ENCODE measurements at places on chromosomes 12 and 14.

GRCh38 chr12:109346920-109347319 lies 780 bp upstream of the MYO1H start:
- no peak for DNase-seq

DNA sequence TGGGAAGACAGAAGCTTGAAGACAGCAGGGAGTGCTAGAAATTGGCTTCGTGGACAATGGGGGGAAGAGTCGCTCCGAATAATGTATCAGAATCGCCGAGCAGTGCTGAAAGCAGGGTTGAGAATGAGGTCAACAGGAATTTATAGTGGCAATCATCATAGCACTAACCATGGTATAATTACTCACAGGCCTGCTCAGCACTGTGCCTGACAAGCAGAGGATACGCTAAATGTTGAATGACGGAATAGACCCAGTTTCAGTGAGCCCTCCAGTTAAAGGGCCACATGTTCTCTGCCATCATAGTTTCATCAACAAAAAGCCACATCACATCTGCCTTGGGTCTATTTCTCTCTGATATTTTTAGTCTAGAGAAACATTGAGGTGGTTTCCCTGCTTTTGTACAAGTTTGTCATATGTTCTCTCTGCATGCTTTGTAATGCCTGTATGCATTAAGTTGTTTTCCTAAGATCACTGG lies 130.3 kb upstream of the EGLN3 start:
- no peak for DNase-seq

DNA sequence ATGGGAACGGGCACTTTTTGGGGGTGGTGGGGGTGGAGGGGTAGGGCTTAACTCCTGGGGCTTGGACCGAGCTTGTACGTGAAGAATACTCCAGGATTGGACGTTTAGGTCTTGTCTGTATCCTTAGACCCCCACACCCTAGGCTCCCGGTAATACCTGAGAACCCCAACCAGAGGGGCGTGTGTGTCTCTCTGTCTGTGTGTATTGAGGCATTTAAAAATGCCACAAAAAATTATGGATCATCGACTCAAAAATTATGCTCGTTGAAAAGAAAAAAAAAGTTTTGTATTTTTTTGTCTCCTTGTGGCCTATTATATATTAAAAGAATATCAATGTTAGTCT lies 459 bp downstream of the PPFIBP1 start:
- DNase-seq, result no peak

DNA sequence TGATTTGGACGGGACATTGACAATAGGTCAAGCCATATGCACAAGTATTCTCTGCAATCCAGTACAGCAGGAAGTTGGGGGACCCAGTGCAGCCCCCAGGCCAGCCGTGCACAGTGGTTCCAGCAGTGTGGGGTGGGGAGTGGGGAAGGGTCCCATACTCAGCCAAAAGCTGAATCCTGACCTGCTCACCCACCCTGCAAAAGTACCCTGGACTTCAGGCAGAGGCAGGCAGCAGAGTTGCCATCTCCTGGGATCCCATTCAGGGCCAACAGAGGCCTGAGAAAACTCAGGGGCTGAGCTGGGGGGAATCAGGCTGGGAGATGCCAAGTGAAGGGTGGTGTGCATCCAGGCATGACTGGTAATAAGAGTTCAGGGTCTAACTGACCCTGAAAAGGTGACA lies 83.9 kb downstream of the ALG10 start:
- no peak for DNase-seq

DNA sequence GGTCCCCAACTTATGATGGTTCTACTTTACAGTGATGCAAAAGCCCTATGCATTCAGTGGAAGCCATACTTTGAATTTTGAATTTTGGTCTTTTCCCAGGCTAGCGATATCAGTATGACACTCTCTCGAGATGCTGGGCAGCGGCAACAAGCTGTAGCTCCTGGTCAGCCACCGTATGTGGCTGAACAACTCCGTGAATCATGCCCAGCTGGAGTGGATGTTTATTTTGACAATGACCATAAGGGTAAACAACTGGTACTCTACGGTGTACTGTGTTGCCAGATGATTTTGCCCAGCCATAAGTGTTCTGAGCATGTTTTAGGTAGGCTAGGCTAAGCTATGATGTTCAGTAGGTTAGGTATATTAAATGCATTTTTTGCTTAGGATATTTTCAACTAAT lies 8.2 kb upstream of the ZNF410 start:
- no peak for DNase-seq

DNA sequence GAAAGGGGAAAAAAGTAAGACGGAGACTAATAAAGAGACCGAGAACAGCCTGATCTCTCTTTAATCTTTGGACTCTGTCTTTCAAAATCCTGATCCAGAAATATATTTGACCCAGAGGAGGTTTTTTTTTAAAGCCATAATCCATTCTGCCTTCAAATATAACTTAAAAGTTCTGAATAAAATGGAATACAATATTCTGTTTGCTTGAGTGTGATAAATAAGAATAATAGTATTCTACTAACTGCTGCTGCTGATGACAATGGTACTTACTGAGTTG lies 1196.0 kb downstream of the GALC start:
- no peak for DNase-seq

DNA sequence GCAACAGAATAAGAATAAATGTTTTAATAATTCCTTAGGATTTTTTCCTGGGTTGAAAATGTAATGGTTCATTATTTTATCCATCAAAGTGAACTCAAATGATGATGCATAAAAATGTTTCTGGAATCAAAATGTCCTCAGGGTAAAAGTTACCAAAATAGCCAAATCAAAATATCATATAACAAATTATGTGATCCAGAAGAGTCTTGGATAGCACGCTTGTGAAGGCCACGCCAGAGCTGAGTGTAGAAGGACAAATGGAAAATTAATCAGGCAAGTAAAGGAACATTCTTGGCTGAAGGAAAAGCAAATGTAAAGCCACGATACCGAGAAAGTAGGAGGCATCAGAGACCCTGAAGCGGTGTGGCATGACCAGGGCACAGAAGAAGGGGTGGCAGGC lies 169.2 kb downstream of the CAPZA3 start:
- no peak for DNase-seq

DNA sequence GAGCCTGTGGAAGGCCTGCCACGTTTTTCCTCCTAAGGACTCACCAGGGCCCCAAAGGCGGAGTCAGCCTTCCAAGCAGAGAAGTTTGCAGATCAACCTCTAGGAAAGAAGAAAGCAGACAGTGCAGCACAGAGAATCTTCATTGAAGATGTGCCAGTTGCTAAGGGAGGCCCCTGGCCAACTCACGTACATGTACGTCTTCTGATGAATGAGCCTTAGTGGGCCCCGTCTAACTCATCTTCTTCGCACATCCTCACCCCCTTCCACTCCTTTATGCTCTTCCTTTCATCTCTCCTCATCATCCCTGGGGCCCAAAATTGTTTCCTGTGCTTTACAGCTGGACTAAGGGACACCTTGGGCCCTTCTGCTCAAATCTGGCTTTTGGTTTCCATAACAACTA lies 703.0 kb upstream of the TBX3 start:
- no peak for DNase-seq

- no peak for DNase-seq
These were observed 24.3 kb downstream of the MAPK1IP1L start for GRCh38 chr14:55075628-55076175.

GRCh38 chr12:10395390-10395998 lies 5.7 kb upstream of the KLRK1 start:
- DNase-seq, result no peak

- peak; percentile 32 for DNase-seq
These were observed 4.9 kb downstream of the PTGER2 start for GRCh38 chr14:52318826-52319645.

GRCh38 chr12:100717733-100718067 lies 76.9 kb upstream of the ANO4 start:
- no peak for DNase-seq

DNA sequence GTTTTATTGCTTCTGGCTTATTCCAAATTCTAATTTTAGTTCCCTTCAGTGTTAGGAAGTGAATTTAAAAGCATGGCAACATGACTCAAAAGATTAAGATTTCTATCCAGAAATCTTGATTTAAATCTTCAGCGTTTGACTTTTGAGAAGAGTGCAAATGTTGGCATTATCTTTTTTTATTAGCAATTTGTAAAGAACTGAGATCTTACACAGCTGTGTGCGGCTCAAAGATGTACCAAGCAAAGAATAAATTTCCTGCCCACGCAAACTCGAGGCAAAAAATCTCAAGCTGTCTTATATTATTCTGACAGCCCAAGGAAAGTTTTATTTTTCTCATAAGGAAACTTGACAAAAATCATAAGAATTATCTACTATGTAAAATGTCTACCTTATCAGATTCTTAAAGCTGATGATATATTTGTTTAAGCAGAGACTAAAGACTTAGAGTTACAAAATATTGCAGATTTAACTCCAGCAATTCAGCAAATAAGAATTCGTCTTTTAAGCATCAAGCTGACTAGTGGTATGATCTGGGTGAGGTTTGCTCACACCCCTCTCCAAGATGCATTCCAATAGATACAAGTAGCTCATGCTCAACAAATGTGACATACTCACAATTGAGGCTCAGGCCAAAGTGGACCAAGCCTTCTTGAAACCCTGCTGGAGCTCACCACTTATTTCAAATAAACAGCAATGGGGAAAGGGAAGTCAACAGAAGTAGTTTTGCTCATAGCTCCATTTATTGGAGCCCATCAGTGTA lies 47.4 kb upstream of the POC1B start:
- DNase-seq, result no peak

- DNase-seq, result no peak
These were observed 60.0 kb downstream of the TTC6 start for GRCh38 chr14:37655418-37655817.

- no peak for DNase-seq
These were observed 80.9 kb downstream of the NDUFA12 start for GRCh38 chr12:94922561-94922960.

- no peak for DNase-seq
These were observed 42.1 kb upstream of the CHGA start for GRCh38 chr14:92880851-92881250.

DNA sequence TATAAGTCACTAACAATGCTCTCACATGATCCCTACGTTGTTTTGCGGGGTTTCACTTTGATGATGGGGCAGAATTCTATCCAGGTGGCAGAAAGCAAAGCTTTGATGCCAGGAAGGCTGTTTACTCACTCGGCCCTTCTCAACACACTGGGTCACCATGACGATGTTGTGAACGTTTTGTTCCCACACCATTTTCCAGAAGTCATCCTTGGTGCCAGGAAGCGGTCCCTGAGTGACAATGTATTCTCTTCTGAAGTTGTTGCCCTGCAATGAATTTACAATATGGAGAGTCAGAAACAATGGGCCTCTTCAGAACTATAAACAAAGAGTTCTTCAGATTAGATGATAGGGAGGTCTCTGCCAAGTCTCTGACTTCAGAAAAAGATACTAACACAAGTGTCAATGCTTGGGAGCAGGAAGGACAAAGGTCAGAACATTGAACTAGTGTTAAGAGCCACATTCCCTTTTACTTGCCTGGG lies 101.3 kb downstream of the PTPRB start:
- DNase-seq, result no peak

- DNase-seq, result no peak
These were observed 15.6 kb upstream of the TESC start for GRCh38 chr12:117114784-117115183.

GRCh38 chr14:51479584-51480325 lies 172.0 kb upstream of the FRMD6 start:
- DNase-seq, result no peak

- DNase-seq, result no peak
These were observed 93.7 kb downstream of the SPTSSA start for GRCh38 chr14:34368115-34368970.

DNA sequence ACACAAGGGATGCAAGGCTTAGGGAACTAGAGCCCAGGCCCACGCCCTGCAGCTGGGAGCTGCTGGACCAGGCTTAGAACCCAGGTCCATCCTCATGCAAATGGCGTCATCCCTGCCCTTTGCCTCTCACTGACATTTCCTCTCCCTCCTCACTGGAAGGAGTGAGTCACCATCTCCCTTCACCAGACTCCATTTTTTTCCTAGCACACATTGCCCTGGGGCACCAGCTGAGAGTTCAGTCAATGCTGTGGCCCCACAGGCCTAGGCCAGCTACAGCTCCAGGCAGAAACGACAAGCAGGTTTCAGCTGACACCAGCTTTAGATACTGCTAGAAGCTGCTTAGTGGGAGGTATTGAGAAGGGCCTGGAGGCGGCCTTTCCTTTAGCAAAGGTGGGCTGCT lies 98.9 kb downstream of the RIMBP2 start:
- DNase-seq, result no peak

DNA sequence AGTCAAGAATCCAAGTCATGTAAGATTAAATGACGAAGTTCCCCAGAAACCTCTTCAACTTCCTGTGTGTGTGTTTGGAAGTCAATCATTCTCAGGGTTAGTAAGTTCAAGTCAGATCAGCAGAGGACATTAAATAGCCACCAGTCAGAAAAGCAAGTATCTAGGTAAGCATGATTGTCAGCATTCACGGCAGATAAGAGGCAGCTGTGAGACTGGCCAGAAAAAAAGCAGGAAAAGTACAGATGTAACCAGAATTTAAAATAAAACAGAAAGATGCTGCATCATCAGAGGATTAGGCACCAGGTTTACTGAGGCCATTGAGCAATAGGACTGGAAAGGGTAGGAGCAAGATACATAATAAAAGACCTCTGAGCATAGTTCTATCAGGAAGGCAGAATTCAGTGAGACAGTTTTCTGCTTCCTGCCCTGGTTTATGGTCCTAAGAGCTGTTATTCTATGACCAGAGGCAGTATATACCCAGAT lies 606.9 kb downstream of the FSCB start:
- no peak for DNase-seq

- DNase-seq, result no peak
These were observed 44.7 kb upstream of the BMP4 start for GRCh38 chr14:54001189-54001878.

- no peak for DNase-seq
These were observed 218.4 kb upstream of the FAR2 start for GRCh38 chr12:28930704-28931103.

DNA sequence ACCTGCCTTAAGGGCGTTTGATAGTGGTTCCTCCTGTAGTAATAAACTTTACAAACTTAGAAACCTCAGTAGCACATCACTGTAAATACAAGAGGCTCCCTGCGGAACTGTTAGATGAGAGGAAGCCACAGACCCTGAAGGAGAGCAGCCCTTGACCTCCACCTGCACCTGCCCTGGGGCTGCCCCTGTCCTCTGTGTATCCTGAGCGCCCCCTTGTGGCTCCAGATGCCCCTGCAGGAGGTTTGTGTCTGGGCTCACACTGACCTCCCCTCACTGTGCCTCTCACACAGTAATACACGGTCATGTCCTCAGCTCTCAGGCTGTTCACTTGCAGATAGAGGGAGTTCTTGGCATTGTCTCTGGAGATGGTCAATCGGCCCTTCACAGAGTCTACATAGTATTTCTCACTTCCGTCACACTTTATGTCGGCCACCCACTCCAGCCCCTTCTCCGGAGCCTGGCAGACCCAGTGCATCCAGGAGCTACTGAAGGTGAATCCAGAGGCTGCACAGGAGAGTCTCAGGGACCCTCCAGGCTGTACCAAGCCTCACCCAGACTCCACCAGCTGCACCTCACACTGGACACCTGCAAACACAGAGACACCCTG lies 1059.8 kb downstream of the TMEM121 start:
- peak; percentile 72 for DNase-seq

DNA sequence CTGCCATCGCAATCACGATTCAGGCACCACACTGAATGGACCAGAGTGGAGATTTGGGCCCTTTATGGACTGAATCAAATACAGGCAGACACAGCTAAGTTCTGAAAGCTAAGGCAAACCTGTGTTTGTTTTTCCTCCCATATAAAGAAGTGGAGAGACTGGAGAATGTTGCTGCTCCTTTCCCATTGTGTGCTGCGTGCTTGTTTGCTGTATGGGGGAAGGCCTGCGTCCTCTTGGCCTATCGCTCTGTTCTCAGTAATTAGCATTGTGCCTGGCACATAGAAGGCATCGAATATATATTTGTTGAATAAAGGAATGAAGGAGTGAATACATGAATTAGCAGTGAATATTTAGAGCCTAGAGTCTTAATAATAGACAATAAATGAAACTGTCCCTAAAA lies 12.4 kb downstream of the ST8SIA1 start:
- DNase-seq, result no peak

All from Jurkat, Clone E6-1 (cell line).